ENCODE measurements at places on chromosomes 1 and 21.

DNA sequence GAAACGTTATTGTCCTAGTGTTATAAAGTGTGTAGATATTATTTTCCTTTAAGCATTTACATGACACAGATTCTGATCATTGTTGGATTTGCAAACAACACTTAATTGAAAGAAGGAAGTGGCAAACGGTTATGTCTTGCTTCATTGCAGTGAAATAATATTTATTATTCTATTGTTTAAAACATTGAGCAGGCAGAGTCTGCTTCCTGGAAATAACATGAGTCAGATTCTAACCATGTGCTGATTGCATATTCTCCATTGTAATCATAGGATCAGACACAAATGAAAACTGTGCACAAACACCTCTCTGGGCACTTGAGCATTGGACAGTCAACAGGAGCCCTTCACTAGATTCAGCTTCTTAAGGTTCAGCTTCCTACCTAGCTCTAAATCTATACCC lies 46.8 kb upstream of the USP25 start:
- no peak for DNase-seq

GRCh38 chr1:185843297-185843869 lies 109.2 kb downstream of the HMCN1 start:
- no peak for DNase-seq

DNA sequence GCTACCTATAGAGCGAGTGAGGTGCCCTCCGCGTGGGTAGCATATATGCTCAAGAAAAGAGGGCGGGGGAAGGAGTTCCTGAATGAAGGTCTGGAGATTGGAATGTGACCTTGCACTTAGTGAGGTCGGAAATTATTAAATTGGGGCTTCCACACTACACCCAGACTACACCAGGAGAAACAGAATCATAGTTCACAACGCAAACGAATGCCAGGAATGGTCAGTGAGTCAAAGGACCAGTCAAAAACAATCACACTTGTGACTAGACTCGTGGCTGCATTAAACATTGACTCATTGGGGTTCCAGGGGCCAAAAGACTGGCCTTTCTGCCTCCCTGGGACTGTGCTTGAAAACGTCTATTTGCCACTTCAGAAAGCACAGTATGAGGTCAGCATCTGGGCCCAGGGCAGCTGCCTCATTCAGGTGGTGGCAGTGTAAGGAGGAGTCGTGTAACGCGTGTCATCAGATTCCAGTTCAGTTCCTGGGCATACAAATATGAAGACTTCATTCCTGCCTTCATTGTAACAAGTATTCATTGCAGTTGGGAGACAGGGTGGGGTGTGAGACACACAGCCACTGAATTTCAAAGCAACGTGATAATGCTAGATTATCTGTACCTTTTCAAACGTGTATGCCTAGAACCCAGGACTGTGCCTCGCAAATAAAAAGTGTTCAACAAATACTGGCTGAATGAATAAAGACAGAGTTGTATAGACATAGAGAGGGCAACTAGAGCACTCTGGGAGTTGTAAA lies at the start of gene YOD1:
Gene YOD1, minus strand, starts transcription at position 18 of the 753 bp plus-strand sequence. CDS start 178 bp downstream, outside the sequence.
- DNase-seq: no peak

DNA sequence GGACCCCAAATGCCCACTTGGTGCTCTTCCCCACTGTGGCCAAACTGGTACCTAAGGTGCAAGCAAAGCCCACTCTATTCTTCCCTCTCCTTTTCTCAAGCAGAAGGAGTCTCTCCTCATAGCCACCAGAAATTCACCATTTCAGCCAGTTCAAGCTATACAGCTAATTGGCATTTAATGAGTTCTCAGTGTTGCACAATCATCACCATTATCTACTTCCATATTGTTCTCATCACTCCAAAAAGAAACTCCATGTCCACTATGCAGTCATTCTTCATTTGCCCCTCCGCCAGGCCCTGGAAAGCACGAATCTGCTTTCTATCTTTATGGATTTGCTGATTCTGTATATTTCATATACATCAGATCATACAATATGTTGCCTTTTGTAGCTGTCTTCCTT lies 9.9 kb upstream of the ATG4C start:
- no peak for DNase-seq

DNA sequence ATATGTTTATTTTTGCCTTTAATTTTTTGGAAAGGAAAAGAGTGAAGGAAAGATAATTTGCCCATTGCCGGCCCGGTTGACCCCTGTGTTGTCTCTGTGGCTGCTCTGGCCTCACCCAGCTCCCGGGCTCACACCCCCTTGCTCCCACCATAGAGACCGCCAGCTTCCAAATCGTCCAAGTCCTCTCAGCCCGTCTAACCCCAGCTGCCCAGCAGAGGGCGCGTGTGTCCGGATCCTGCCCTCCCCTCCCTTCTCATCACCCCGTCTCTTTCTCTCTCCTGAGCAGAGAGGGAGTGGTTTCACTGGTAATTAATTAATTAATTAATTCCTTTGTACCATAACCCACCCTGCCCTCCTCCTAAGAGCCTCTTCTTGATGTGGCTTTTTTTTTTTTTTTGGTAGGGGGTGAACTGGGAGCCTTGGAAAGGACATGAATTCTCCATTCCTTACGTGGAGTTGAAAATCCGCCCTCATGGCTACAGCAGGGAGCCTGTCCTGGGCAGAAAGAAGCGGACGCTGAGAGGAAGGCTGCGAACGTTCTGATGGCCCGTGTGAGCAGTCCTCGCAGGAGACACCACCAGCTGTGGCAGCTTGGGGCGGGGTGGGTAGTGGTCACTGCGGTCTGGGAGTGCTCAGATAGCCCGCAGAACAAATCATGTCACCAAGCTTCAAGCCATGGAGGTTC lies 45.9 kb downstream of the KIAA0040 start:
- DNase-seq: peak; percentile 37

DNA sequence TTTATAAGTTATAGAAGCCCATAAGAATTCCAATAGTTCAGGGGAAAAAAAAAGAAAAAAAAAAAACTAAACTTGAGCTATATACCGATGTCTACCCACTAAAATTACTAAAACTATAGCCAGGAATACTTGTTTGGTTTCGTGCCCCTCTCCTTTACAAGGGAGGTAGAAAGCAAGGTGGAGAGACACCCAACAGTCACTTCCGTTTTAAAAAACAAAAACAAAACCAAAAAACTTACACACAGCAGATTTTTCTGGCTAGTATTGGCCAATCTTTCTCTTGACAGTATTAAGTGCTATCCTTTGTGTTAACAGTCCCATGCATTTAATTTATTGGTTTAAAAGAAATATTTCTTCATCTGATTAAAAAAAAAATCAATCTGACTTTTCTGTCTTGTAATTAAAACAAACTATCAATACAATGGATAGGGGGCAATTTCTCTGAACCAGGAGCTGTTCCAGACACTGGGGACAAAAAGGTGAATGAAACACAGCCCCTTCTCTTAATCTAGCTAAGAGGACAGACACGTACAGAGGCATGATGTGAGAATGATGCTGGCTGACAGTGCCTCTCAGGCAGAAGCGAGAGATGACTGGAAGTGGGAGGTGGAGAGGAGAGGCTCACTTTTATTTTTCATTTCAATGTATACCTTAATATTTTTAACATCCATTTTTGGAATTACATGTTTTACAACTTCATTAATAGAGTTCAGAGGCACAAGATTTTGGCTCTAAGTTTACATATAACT lies 214.8 kb downstream of the RERE start:
- no peak for DNase-seq

- no peak for DNase-seq
Measured at GRCh38 chr1:36419140-36419539, 21.4 kb upstream of the LSM10 start.

DNA sequence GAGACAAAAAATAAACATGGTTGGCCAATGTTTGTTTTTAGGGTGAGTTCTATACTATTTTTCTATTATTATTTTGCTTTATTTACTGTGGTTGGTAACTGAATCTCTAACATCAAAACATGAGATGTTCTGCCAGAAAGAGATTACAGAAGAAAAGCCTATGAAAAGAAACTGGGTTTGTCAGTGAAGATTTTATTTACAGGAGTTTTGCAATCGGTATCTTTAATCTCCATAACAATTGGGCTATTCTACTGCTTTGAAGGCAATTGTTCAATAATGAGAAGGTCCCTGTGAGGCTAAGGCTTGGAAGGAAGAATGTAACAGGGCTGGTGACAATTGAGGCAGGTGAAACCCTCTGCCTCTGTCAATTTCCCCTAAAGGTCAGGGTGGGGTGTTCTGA lies 155.5 kb downstream of the CLIC6 start:
- DNase-seq: no peak

- DNase-seq: no peak
Measured at GRCh38 chr1:115189814-115190539, 100.7 kb upstream of the TSPAN2 start.

GRCh38 chr1:36157115-36157903 lies 1.3 kb downstream of the MAP7D1 start:
- DNase-seq: no peak

DNA sequence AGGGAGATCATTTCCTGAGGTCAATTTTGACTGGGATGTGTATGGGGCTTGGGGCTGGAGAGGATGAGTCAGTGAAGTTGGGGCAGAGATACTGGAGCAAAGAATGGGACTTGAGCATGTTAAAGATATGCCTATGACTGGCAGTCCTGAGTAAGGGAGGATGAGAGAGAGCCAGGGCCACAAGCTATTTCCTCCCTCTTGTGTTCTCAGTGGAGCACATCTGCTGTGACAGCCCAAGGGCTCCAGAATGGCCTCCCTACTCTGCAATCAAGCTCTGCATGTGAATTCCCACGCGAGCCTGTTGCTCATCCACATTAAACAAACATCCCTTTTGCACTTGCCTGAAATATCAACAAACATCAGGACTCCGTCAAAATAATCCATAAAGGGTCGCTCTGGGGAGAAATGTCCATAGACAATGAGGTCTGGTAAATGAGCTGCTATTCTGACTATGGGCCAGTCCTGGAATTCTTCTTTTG lies 9.2 kb downstream of the ADCY10 start:
- no peak for DNase-seq

GRCh38 chr21:36647279-36648093 lies 51.4 kb upstream of the SIM2 start:
- DNase-seq: no peak

DNA sequence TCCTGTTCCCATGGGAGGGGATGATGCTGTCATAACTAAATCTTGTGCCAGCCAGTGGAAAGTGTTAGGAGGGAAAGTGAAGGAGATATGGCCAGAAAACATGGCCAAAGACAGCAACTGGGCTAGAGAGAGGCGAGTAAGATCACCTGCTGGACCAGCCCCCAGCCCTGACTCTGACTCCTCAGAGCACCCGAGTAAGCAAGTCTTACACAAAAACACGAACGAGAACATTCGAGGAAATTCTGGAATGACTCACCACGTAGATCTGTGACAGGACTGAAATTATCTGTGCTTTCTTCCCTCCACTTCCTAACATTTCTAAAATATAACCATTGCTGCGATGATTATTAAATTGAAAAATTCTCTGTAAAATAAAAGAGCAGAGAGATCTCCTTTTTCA lies 9.2 kb downstream of the ZNF496 start:
- DNase-seq: no peak

DNA sequence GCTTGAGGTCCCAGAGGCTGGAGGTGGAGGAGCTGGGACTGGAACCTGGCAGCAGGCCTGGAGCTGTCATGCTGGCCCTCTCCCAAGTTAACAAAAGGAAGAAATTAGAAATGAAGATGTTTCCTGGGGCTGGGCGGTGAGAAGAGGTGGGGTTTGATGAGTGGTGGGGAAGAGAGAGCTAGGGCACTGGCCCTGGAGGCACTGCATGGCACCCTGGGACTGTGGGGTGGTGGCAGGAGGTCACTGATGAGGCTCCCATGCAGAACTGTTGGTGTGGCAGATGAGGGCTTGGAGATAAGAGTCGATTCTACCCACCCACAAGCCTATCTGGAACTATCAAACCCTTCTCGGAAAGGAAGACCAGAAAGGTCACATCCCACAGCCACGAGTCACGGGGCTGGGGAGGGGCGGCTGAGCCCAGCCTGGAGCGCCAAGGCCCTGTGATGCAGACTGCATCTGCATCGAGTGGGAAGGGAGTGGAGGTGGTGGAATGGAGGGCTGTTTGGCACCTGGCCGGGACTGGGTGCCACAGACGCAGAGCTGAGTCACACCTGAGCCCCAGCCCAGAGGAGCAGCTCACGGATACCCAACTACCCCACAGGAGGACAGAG lies 29.4 kb downstream of the MRPL37 start:
- DNase-seq: no peak

GRCh38 chr1:3889936-3890335 lies 10.1 kb downstream of the C1orf174 start:
- no peak for DNase-seq

GRCh38 chr1:223249854-223250631 lies 107.0 kb upstream of the TLR5 start:
- DNase-seq: no peak

- no peak for DNase-seq
Measured at GRCh38 chr1:211033921-211034525, 99.9 kb downstream of the KCNH1 start.

- DNase-seq: no peak
Measured at GRCh38 chr1:46607345-46608130, 3.5 kb upstream of the MKNK1 start.

GRCh38 chr1:109115685-109116084 lies 1.8 kb downstream of the ELAPOR1 start:
- no peak for DNase-seq

GRCh38 chr1:31880957-31881687 lies 57.0 kb downstream of the PTP4A2 start:
- no peak for DNase-seq

GRCh38 chr1:38073534-38074301 lies 27.1 kb upstream of the POU3F1 start:
- DNase-seq: no peak

- DNase-seq: no peak
Measured at GRCh38 chr1:183597656-183598347, 7.5 kb upstream of the NCF2 start.

GRCh38 chr1:27380224-27380623 lies 2.9 kb downstream of the CD164L2 start:
- DNase-seq: no peak

GRCh38 chr21:44920694-44921604 lies at the start of gene ITGB2:
Gene ITGB2 (minus strand): TSS chr21:44920899. CDS start chr21:44910782, 10,117 bp downstream.
- no peak for DNase-seq

DNA sequence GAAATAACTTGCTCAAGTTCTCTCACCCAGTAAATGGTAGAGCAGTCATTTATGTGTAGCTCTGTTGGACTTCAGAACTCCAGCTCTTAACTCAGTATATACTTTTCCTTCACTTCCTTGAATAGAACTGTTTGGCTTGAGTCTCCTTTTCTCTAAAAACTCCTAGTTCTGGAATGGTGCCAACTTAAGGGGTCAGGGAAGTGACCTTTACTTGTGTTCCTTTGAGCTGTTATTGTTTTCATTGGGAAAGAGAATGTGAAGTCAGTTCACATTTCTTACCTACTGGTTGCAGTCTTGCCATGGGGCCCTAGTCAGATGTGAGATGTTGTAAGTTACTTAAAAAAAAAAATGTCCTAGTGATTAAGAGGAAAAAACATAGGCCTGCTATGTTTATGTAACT lies 77.0 kb upstream of the MACF1 start:
- no peak for DNase-seq

Measured in stimulated activated CD8-positive, alpha-beta memory T cell treated with anti-CD3 and anti-CD28 coated beads, Interleukin-7, amount 100 ng/mL, for 1 hour (primary cell).